Smooth muscle cell of the umbilical artery (primary cell): ENCODE measurements at places on chromosomes 3 and 15. TPM values are rescaled to one million over a fixed set of nuclear protein-coding genes. Genes with fewer than 3 reads are reported as not detected.

Gene LRRC3B
- not detected in 2 replicates for total RNA-seq

Gene SLC30A4
- total RNA-seq: 14.0 and 15.1 TPM in 2 replicates

Gene TRH
- total RNA-seq: not detected in 2 replicates

Gene GP5
- 0.14 and 0.59 TPM in 2 replicates for total RNA-seq

Gene RNU5B-1
- total RNA-seq: not detected in 2 replicates

Gene ABHD14A
- total RNA-seq: 11.8 and 21.1 TPM in 2 replicates

Gene KNG1
- not detected in 2 replicates for total RNA-seq
